ENCODE measurements at places on chromosomes 1 and 21.

- H3K27me3 ChIP-seq: no peaks in the 10 kb centered on the region
- no peak for DNase-seq
- peaks cover 4% of the 10 kb centered on the region for H3K36me3 ChIP-seq
- peaks cover 3% of the 10 kb centered on the region for H3K4me1 ChIP-seq
These were observed 4.9 kb downstream of the TRIM46 start for GRCh38 chr1:155178441-155179111.

- H3K4me3 ChIP-seq: no peak overlapping the region
- DNase-seq: no peak
- no peaks in the 10 kb centered on the region for H3K36me3 ChIP-seq
- peaks cover 38% of the 10 kb centered on the region for H3K4me1 ChIP-seq
- no peaks in the 10 kb centered on the region for H3K27me3 ChIP-seq
These were observed 20.9 kb downstream of the DPH5 start for GRCh38 chr1:101004670-101005069.

DNA sequence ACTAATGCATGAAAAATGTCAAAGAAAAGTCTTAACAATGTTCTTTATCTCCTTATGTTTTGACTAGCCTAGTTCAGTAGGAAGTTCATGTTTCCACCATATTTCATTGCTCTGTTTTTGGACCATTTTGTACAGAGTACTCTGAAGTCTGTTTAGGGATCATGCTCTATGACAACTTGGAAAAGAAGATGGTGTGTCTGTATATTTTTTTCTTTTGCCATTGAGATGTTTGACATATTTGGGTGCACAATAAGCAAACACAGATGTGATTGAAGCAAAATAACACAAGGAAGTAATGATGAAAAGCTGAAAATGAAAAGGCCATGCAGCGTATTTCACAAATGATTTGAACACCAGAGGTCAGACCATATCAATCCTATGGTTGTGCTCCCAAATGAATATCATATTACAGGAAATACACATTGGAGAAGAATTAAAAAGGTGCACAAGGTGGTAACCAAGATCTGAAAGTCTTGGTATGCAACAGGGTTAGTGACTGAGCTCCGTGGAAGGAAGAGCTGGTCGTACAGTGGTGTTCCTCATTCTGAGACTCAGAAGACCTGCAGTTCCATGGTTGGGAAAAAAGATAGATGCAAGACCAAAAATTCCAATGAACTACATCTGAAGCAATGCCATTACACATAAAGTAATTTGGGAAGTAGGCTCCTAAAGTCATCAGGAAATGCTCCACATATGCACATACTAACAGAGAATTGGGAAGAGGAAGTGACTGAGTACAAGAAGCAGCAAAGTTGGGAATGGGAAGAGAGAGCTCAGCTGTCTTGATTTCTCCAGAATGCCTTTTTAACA, 463.5 kb downstream of the LMO4 start:
- H3K27ac ChIP-seq: no peak overlapping the region
- peaks cover 10% of the 10 kb centered on the region for H3K4me1 ChIP-seq
- H3K36me3 ChIP-seq: no peaks in the 10 kb centered on the region
- H3K4me3 ChIP-seq: no peak overlapping the region

DNA sequence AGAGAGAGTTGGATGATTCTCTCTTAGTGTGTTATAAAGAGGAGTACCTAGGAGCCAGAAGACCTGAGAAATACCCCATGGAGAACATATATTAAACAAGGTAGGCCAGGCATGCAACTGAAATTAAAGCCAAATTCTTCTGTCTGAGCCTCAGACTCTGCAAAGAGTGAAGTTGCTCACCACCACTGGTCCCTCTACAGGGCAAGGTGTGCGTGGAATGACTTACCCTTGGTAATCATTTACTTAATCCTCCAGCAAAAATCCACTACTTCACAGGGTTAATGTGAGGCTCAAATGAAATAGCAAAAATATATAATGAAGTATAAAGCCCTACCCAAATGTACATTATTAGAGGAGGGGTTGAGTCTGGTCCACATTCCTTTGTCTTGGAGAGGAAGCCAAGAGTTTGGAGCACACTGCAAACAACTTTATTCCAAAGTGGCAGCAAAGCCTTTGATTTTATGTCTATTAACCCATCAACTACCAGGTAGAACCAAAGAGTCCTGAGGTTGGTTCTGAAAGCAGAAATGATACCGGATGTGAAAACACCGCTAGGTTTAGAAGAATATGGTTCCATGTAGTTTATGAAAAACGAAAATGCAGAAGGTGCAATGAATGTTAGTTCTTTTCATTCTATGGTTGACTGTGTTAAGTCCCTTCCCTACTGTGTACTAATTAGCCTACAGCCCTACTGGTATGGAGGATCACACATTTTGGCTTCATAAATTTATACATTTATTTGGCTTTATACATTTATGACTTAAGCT, 8.5 kb downstream of the SSR2 start:
- peaks cover 37% of the 10 kb centered on the region for H3K36me3 ChIP-seq
- H3K4me3 ChIP-seq: no peak overlapping the region
- H3K27ac ChIP-seq: no peak overlapping the region
- H3K27me3 ChIP-seq: no peaks in the 10 kb centered on the region
- DNase-seq: no peak

DNA sequence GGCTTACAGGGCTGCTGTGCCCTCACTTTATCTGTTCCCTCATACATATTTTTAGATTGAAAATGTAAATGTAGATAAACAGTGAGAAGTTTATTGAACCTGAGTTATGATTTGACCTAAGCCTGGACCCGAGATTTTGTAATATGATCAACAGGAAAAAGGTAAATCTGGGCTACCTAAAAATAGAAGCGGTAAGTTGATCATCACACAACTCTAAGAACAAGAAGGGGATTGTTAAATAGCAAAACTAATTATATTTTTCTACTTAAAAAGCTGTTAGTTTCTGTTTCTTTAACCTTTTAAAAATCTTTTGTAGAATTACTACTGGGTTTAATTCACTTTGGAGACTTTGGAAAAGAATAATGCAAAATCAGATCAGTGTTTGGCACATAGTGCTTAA, 35.6 kb downstream of the CAMTA1 start:
- H3K27ac ChIP-seq: no peak overlapping the region
- no peak overlapping the region for H3K4me3 ChIP-seq
- H3K36me3 ChIP-seq: no peaks in the 10 kb centered on the region
- no peaks in the 10 kb centered on the region for H3K27me3 ChIP-seq

GRCh38 chr1:160330119-160330518, 12.9 kb downstream of the COPA start:
- H3K27ac ChIP-seq: no peak overlapping the region
- no peaks in the 10 kb centered on the region for H3K27me3 ChIP-seq
- no peaks in the 10 kb centered on the region for H3K4me1 ChIP-seq
- no peak overlapping the region for H3K4me3 ChIP-seq
- no peak for DNase-seq

DNA sequence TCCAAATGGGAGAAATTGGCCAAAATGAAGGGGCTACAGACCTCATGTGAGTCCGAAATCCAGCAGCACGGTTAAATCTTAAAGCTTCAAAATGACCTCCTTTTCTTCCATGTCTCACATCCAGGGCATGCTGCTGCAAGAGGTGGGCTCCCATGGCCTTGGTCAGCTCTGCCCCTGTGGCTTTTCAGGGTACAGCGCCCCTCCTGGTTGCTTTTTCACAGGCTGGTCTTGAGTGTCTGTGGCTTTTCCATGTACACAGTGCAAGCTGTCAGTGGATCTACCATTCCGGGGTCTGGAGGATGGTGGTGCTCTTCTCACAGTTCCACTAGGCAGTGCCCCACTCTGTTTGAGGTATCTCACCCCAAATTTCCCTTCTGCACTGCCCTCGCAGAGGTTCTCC, 78.7 kb downstream of the PRRX1 start:
- DNase-seq: no peak
- H3K36me3 ChIP-seq: no peaks in the 10 kb centered on the region
- H3K4me1 ChIP-seq: no peaks in the 10 kb centered on the region
- no peaks in the 10 kb centered on the region for H3K27me3 ChIP-seq
- no peak overlapping the region for H3K27ac ChIP-seq
- no peak overlapping the region for H3K4me3 ChIP-seq

DNA sequence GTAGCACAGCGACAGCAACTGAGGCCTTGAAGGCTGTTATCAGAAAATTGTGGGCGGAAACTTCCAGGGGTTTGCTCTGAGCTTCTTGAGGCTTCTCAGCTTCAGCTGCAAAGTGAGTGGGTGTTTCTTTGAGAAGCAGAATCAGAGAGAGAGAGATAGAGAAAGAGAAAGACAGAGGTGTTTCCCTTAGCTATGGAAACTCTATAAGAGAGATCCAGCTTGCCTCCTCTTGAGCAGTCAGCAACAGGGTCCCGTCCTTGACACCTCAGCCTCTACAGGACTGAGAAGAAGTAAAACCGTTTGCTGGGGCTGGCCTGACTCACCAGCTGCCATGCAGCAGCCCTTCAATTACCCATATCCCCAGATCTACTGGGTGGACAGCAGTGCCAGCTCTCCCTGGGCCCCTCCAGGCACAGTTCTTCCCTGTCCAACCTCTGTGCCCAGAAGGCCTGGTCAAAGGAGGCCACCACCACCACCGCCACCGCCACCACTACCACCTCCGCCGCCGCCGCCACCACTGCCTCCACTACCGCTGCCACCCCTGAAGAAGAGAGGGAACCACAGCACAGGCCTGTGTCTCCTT, at the start of gene FASLG:
Gene FASLG, plus strand, starts transcription at position 233 of the 583 bp plus-strand sequence. Its CDS starts 99 bp downstream, at position 332.
- no peak within 1 kb of the TSS for H3K27ac ChIP-seq
- no peak within 1 kb of the TSS for H3K4me3 ChIP-seq
- no peaks in the 10 kb centered on the region for H3K36me3 ChIP-seq
- peaks cover 6% of the 10 kb centered on the region for H3K4me1 ChIP-seq
- DNase-seq: no peak
- H3K27me3 ChIP-seq: no peaks in the 10 kb centered on the region

GRCh38 chr1:191049781-191050180, 572.1 kb upstream of the BRINP3 start:
- H3K36me3 ChIP-seq: no peaks in the 10 kb centered on the region
- no peaks in the 10 kb centered on the region for H3K27me3 ChIP-seq
- DNase-seq: no peak
- no peak overlapping the region for H3K4me3 ChIP-seq
- no peaks in the 10 kb centered on the region for H3K4me1 ChIP-seq

DNA sequence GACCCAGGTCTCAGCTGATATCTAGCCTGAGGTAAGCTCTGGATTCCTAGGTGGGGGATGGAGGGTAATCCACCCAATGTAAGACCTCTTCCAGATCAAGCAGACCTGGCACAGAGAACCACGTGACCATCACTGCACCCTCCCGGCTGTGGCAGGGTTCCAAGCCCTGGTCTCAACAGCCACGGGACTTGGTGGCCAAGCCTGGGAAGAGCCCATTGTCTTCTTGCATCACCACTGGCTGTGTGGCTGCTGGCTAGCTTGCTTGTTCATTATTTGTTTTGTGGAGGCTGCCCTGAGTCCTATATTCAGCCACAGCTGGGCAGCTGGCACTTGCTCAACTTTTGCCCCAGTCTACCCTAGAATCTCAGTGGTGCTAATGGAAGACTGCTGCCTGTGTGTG, 24.1 kb upstream of the NFASC start:
- H3K27me3 ChIP-seq: no peaks in the 10 kb centered on the region
- no peaks in the 10 kb centered on the region for H3K36me3 ChIP-seq
- H3K27ac ChIP-seq: no peak overlapping the region
- no peak for DNase-seq
- no peak overlapping the region for H3K4me3 ChIP-seq

- peak; percentile 81 for DNase-seq
- no peaks in the 10 kb centered on the region for H3K27me3 ChIP-seq
- H3K27ac ChIP-seq: peak overlapping the region; percentile 87
- peaks cover 34% of the 10 kb centered on the region for H3K4me1 ChIP-seq
- no peak overlapping the region for H3K4me3 ChIP-seq
These were observed 3.7 kb upstream of the SDE2 start for GRCh38 chr1:226002667-226003501.

- no peak within 1 kb of the TSS for H3K4me3 ChIP-seq
- peaks cover 15% of the 10 kb centered on the region for H3K27me3 ChIP-seq
- no peak within 1 kb of the TSS for H3K27ac ChIP-seq
- no peaks in the 10 kb centered on the region for H3K36me3 ChIP-seq
These were observed at the start of gene HMGCS2 for GRCh38 chr1:119768778-119769177. Gene HMGCS2, minus strand, starts transcription at chr1:119768905. Its CDS starts 61 bp downstream, at chr1:119768844.
